ENCODE measurements at places on chromosomes 12 and 14.

DNA sequence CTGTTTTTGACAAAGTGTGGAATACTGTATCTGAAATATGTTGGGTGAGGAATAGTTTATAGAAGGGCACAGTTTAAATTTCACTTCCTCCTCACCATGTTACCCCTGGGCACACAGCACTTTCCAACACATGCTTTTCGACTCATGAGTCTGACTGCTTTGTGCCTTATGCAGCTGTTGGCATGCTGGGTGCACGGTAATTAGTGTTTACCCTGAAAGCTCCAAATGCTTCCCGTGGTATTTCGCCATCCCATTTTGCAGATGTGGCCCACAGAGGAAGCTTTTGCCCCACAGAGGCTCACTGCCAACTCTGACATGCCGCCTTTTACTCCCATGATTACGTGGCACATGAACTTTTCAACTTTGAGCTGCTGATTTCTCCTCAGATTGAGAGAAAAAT lies 168.6 kb downstream of the PRKCH start:
- DNase-seq: no peak

DNA sequence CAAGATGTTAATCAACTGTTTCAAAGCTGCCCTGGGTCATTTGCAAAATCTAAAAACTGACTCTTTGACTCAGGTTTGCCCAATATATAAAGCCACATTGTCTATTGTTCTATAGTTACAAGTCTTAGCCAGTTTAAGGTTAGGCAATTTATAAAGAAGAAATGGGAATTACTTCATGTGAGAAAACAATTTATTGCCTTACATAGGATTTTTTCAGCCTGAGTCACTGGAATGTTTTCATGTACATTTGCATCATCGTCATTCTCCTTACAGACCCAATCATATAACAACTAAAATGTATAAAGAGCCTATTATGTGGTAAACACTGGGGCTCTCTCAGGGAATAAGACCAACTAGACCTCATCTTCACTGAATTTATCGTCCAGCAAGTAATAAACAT lies 100.3 kb upstream of the PLEKHG7 start:
- no peak for DNase-seq

- DNase-seq: no peak
Measured at GRCh38 chr12:132076711-132077110, 67.4 kb downstream of the DDX51 start.

DNA sequence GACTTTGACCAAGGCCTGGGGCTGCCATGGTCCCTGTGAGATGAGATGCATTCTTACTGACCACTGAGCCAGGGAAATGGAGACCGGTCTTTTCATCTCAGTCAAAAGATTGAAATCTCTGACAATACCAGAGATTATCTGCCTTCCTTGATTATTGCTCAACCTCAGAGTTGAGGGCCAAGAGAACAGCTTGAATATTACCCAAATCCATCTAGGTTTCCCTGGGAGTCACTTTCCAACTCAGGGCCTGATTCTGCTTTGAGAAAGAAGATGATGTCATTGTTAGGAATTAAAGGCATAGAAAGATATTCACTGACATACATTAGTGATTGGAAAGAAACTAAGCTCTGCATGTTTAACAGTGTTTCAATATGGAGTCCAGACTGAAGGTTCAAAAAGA lies 515.9 kb upstream of the TBX3 start:
- no peak for DNase-seq

DNA sequence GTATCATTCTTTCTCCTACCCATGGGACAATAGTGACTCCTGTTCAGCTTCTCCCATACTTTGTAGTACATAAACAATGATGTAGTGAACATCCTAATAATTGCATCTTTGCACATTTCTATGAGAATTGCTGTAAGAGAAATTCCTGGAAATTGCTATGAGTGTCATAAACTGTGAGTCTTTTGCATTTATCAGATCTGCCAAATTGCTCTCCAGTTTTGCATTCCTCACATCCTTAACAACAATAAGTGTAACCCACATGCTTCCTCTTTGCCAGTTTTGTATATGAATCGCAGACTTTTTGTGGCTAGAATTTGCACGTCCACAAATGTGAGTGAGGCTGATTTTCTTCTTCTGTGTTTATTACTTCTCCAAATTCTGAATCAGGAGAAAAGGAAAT lies 124.0 kb upstream of the TBX5 start:
- no peak for DNase-seq

GRCh38 chr14:93905623-93906022 lies 21.5 kb upstream of the FAM181A start:
- no peak for DNase-seq

- DNase-seq: no peak
Measured at GRCh38 chr12:121669521-121669900, at the start of gene MORN3. Gene MORN3 (minus strand): TSS chr12:121669654. CDS start chr12:121669483, 171 bp downstream.

DNA sequence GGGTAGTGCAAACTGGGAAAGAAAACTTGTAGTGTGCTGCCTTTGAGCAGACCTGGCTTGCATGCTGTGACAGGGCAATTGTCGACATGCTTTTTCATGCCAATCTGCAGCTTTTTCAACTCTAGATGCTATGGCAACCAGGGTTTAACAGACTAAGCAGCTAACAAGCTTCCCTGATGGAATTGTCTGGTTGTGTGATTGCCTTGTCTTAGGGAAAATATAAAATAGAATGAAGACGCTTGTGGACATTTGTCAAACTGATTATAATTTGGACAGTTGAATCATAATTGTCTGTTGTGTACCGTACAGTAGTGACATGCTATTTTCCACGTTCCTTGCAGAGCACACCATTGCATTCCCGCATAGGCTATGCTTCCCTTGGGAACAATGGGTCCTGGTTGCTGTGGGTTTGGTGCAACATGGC lies 113.0 kb downstream of the FOXG1 start:
- DNase-seq: no peak

GRCh38 chr12:16949371-16949770 lies 343.4 kb upstream of the LMO3 start:
- no peak for DNase-seq

DNA sequence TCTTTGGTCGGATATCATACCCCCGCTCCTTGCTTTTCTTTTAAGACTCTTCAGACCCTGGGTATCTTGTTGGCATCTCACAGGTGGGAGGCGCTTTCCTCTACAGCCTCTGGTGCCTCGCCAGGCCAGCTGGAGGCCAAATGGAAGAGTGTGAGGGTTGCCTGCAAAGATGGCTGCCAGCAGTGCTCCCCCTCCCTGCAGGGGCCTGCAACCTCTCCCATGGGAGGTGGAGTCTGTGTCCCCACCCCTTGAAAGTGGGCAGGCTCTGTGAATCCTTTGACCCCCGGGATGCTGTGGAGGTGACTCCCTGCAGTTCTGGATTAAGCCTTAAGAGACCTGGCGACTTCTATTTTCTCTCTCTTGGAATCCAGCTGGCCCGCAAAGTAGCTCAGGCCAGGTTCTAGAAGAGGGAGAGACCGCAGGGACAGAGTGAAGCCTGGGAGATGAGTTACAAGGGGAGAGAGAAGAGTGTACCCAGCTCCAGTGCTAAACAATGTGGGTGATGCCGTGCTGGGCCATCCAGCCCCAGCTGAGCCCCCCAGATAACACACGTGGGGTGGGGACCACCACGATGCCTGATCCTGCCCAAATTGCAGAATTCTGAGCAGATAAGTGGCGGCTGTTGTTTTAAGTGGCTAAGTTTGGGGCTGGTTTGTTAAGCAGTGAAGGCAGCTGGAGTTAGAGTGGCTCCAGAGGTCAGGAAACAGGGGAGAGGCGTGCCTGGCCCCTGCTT lies 37.9 kb upstream of the NCOR2 start:
- DNase-seq: no peak

DNA sequence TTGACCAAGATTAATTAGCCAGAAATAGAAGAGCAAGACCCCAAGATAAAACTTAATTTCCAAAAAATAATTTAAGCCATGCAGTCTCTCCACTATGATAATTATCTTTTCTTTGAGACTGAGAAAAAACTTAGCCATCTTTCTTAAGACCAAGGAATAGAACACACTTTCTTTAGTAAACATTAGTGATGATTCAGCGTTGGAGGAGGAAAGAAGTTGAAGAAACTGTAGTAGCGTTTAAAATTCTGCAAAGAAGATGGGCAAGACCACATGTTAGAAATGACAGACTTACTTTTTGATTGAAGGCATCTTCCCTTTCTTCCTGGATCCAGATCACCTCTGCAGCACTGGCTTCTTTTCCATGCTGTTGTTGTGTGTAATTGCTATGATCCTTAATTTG lies 124.8 kb upstream of the RASSF8 start:
- no peak for DNase-seq

DNA sequence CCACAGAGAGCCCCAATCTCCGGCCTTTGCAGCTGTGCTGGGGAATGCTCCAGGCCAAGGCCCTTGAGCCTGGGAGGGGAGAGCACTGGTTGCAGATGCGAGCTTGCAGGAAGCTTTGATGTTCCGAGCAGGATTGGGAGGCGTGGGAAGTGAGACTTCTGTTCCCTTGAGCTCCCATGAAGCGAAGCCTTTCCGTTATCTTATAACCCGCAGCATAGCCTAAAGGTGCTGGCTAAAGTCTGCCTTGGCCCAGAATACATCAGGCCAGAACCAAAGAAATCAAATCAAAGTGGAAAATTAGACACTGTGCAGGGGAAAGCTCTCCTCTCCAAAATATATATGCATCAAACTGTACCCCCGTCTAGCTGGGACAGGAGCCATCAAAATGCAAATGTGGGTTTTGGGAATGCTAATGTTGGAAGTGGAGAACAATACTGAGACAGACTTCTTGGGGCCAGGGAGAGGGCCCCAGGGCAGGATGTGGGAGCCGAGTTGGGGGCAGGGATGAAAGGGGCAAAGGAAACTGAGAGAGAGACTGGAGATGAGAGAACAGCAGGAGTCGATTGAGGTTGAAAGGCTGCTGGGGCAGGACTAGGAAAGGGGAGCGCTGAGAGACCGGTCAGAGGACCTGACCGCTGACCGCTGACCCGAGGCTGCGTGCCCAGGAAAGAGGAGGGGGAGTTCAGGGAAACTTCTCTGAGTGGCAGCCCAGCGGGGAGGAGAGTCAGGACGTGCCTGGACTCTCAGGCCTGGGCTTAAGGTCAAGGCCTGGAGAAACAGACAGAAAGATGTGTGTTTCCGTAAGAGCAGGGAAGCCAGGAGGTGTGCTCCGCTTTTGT lies 152.2 kb upstream of the PARP11 start:
- DNase-seq: no peak

DNA sequence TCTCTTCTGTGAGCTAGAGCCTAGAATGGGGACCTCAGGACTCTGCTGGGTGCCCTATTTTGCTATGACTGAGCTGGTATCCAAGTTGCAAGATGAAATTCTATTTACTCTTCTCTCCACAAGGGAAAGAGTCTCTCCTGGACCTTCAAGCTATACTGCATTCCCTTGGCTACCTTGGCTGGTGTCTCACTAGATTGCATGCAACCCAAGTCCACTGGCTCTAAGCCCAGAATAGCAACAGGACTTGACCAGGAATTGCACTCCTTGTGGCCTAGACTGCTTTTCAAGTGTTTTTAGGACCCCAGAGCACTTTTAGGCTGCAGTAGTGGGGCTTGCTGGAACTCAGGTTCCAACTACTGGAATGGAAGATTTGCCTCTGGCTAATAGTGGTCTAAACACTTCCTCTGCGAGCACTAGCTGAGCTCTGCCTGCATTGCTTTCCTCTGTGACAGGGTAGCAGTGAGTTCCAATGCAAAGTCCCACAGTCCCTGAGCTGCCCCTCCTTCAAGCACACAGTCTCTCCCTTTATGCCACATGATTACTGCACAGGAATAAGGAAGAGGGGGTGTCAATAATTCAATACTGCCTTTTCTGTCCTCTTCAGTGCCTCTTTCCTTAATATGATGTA lies 1009.1 kb upstream of the FLRT2 start:
- no peak for DNase-seq

GRCh38 chr12:94285943-94286582 lies 137.7 kb downstream of the PLXNC1 start:
- no peak for DNase-seq

GRCh38 chr14:79448960-79449359 lies 762.3 kb downstream of the DIO2 start:
- no peak for DNase-seq

DNA sequence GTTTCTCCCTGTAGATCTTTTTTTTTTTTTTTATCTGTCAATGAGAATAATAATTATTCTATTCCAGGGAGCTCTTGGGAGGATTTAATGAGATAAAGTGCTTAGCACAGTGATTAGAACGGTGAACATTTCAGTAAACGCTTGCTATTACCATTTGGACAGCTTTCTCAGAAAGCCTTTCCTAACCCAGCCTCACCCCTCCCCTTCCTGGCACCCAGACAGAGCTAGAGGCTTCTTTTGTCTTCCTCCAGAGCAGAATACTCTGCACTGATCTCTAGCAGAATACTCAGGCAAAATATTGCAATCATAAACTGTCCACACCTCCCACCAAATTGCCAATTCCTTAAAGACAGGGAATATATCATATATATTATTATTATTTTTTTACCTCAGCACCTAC lies 66.6 kb downstream of the ERGIC2 start:
- DNase-seq: no peak

DNA sequence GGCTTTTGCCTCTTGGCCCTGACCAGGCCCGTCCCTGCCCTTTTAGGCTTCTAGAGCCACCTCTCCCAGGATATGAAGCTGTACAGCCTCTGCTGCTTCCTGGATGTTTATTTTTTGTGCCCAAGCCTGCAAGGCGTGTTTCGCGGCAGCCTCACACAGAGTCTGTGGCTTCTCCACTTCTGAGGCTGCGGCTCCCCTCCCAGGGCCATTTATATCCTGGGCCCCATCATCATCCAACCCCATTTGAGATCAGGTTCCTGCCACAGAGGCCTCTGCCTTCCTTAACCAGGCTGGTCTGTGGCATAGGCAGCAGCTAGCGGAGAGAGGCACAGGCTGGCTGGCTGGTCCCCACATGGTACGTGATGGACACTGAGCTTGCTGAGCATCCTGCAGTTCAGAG lies 114.1 kb upstream of the PWP1 start:
- DNase-seq: no peak

DNA sequence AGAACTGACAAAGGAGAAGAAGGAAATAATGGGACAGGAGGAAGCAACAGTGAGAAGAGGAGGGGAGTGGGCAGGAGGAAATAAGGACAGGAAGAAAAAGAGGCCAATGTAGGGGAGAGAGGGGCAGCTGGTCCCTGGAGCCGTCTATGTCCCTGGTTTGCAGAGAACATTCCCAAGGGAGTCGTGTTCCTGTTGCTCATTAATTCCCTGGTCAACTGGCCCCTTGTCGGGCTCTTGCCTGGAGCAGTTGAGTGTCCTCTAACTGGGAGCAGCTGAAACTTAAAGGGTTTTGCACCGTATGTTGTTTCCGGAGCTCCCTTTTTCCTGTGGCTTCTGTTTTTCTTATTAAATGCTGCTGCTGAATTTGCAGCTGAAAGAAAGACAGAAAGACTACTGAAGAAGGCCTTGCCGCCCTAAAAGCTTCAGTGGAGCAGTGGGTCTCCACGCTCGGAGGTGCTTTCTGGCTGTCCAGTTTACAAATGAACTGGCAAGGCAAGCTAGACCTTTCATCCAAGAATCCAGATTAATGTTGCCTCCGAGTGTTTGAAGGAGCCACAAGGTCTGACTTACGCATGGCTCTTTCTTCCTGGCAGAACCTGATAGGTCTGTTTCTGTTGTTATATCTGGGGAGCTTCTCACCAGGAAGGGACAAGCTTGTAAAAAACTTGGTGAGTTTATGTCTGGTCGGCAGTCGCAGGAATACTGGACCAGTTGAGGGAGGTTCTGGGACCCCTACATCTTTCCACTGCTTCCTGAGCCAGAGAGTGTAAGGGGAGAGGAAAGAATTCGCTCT lies 146.2 kb upstream of the RFLNA start:
- no peak for DNase-seq

GRCh38 chr12:21538061-21538653 lies 12.1 kb downstream of the SPX start:
- DNase-seq: no peak

Measured in stimulated activated CD8-positive, alpha-beta memory T cell treated with anti-CD3 and anti-CD28 coated beads, Interleukin-2, amount 100 ng/mL, for 48 hours (primary cell).